ENCODE measurements at places on chromosomes 3 and 15. TPM values are rescaled to one million over a fixed set of nuclear protein-coding genes. Genes with fewer than 3 reads are reported as not detected.

Gene TEX55
- total RNA-seq = not detected

Gene ZNF774
- total RNA-seq = 5.4 TPM

Gene TBCCD1
- 12.1 TPM for total RNA-seq

Gene PAQR5
- total RNA-seq = 17.7 TPM

Gene PRTG
- total RNA-seq = 10.7 TPM

Gene RTP3
- not detected for total RNA-seq

- H3K27ac ChIP-seq = peak overlapping the region; percentile 86
- H3K4me3 ChIP-seq = no peak overlapping the region
- no peak for DNase-seq
- no peaks in the 10 kb centered on the region for H3K36me3 ChIP-seq
Measured at GRCh38 chr15:85584872-85585271, 204.5 kb downstream of the AKAP13 start.

DNA sequence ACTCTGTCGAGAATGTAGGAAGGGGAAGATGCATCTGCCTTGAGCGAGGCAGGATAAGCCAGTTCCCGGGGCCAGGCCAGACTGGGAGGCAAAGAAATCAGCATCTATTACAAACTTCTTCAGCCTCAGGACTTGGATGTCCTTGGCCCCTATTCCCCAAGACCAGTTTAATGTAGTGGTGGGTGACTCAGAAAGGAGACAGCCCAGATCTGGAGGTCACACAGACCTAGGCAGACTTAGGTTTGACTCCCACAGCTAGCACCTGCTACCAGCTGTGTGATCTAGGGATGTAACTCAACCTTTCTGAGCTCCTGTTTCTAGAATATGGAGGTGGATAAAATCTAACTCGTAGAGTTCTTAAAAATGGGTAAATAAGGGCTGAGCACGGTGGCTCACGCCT lies 409.5 kb upstream of the PROK2 start:
- no peak overlapping the region for H3K4me3 ChIP-seq
- no peak overlapping the region for H3K27ac ChIP-seq
- no peaks in the 10 kb centered on the region for H3K36me3 ChIP-seq
- DNase-seq = no peak
- H3K27me3 ChIP-seq = no peaks in the 10 kb centered on the region

DNA sequence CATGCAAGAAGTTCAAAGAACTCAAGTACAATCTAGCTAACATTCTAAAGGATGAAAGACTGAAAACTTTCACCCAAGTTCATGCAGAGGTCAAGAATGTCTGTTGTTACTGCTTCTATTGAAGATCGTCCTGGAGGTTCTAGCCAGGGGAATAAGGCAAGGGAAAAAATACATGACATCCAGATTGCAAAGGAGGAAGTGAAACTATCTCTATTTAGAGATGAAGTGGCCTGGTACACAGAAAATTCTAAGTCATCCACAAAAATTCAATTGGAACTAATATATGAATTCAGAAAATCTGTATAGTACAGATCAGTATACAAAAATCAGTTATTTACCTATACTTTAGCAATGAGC lies 693.0 kb downstream of the NR2F2 start:
- H3K4me1 ChIP-seq = no peaks in the 10 kb centered on the region
- DNase-seq = no peak
- H3K27ac ChIP-seq = no peak overlapping the region
- H3K27me3 ChIP-seq = no peaks in the 10 kb centered on the region

- H3K36me3 ChIP-seq = no peaks in the 10 kb centered on the region
- no peaks in the 10 kb centered on the region for H3K27me3 ChIP-seq
- no peak overlapping the region for H3K4me3 ChIP-seq
Measured at GRCh38 chr3:50126287-50127211, 28.6 kb upstream of the SEMA3F start.

DNA sequence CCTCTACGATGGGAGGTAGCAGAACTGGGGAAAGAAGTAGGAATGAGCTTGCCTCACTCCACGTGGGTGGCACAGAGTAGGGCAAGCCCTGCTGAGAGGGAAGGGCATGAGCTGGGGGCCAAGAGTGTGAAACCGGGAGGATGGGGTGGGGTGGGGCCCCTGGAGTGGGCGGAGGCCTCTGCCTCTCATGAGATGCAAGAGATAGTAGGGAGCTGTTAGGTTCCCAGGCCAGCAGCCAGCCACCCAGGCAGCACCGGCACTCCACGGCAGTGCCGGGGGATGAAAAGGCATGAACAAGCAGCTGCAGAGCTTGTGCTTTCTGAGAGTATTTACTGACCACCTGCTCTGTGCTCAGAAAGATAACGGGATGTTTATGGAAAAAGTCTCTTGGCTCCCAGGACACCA lies 24.4 kb upstream of the PLA2G4E start:
- no peaks in the 10 kb centered on the region for H3K36me3 ChIP-seq
- H3K4me3 ChIP-seq = no peak overlapping the region
- H3K27ac ChIP-seq = no peak overlapping the region

- no peak overlapping the region for H3K27ac ChIP-seq
- peaks cover 8% of the 10 kb centered on the region for H3K36me3 ChIP-seq
- no peaks in the 10 kb centered on the region for H3K27me3 ChIP-seq
Measured at GRCh38 chr3:111972891-111973290, 5.9 kb upstream of the ABHD10 start.

DNA sequence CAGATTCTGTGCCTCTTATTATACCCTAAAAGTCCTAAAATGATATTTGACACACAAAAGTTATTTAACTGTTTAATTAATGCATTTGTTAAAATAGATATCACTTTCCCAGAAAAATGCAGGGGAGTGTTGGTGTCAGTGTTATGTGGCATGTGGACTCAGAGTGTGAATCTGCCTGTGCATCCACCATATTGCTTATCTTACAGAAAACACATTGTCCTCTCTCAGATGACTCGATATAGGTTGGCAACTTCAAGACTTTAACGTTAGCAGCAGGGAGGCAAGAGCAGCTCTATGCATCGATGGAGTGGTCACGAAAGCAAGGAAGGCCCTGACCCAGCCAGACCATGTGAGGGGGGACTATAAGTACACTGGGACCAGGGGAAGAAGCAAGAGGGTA lies 165.4 kb upstream of the DCBLD2 start:
- DNase-seq = no peak
- H3K27ac ChIP-seq = no peak overlapping the region
- no peaks in the 10 kb centered on the region for H3K36me3 ChIP-seq
- H3K27me3 ChIP-seq = no peaks in the 10 kb centered on the region
- no peak overlapping the region for H3K4me3 ChIP-seq
- H3K4me1 ChIP-seq = no peaks in the 10 kb centered on the region

GRCh38 chr15:55627730-55628368 lies 39.7 kb upstream of the PYGO1 start:
- no peaks in the 10 kb centered on the region for H3K27me3 ChIP-seq
- H3K27ac ChIP-seq = peak overlapping the region; percentile 6
- no peak overlapping the region for H3K4me3 ChIP-seq
- no peaks in the 10 kb centered on the region for H3K4me1 ChIP-seq
- H3K36me3 ChIP-seq = no peaks in the 10 kb centered on the region
- no peak for DNase-seq
